ENCODE measurements at places on chromosomes 7 and 10.

DNA sequence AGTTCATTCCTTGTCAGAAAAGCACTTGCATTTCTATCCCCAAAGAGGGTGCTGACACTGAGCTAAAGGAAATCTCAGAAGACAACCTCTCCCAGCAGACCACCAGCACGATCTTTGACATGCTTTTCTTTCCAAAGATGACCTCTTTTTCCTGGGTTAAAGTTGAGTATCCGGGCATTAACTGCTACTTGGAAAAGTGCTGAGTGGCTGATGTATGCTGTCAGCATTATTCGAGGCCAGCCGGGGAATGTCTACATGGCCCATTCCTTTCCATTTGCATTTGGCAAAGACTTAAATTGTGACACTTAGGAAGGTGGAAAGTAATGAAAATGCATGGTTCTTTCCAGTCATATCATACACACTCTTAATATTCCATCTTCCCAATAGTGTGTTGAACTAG is 90.6 kb upstream of the SKAP2 start:
- DNase-seq, result no peak

DNA sequence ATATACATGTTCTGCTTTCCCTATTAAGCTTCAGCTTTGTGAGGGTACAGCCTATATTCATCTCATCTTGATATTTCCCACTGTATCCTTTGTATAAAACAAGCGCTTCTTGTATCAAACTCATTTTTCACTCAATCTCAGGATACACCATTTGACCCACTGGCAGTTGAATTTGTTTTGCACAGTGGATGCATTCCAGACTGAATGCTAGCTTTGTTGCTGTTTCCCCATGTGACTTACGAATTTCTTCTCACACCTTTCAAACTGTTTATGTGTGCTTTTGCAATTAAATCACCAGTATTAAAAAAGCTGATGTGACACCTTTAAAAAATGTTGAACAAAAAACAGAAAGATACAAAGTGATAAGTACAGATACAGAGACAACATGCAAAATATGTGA is 180.9 kb downstream of the ZNF438 start:
- no peak for DNase-seq

- DNase-seq, result no peak
Observed at GRCh38 chr7:39285256-39285655, 280.9 kb upstream of the YAE1 start.

- DNase-seq, result no peak
Observed at GRCh38 chr7:22717760-22718159, 9.2 kb upstream of the IL6 start.

- no peak for DNase-seq
Observed at GRCh38 chr7:29197916-29198315, 3.3 kb downstream of the CHN2 start.

GRCh38 chr7:151143261-151144015 is 24.1 kb downstream of the GBX1 start:
- no peak for DNase-seq

DNA sequence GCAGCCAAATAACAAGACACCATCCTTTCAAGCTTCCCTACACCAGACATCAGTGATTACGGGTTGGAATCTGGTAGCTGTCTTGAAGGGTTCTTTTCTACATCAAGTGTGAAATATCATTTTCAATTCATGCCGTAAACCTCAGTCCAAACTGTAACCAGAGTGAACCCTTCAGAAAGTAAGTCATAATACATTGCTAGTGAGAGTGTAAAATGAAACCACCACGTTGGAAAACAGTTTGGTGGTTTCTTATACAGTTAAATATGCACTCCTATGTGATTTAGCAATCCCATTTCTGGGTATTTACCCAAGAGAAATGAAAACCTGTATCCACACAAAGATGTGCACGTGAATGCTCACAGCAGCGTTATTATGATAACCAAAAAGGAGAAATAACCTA is 25.6 kb upstream of the ZC3HAV1L start:
- no peak for DNase-seq

- DNase-seq, result no peak
Observed at GRCh38 chr7:78222001-78222751, 423.6 kb downstream of the PHTF2 start.

- no peak for DNase-seq
Observed at GRCh38 chr10:99374526-99374925, 45.4 kb downstream of the CNNM1 start.

DNA sequence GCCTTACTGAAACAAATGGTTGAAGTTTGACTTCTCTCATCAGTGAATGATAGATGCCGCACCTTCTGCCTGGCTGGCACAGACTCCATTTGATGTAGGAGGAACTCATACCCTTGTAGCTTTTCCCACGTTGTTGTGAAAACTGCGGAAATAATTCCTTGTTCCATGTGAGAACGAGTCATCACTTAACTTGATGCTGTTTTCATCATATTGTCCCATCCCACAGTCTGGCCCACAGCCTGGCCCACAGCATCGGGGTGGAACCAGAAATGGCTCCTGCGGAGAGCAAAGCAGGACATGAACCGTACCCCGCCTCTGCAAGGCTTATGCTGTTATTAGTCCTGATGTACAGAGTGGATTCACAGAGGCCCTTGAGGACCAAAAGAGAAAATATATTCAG is 587.0 kb downstream of the SDK1 start:
- DNase-seq, result no peak

GRCh38 chr10:50394832-50395231 is 143.5 kb upstream of the ASAH2 start:
- DNase-seq, result no peak

DNA sequence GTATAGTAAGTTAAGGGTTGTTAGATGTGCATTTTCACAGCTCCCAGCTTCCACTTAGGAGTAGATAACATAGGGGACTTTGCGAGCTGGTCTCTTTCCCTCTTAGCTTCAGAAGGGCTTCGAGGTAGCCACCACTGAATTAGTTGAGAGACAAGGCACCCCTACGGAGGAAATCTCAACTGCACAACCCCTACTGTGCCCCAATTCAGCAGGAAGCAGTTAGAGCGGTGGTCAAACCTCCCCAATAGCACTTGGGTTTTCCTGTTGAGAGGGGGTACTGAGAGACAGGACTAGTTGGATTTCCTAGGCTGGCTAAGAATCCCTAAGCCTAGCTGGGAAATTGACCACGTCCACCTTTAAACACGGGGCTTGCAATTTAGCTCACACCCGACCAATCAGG is 1.1 kb upstream of the HERPUD2 start:
- DNase-seq, result no peak

DNA sequence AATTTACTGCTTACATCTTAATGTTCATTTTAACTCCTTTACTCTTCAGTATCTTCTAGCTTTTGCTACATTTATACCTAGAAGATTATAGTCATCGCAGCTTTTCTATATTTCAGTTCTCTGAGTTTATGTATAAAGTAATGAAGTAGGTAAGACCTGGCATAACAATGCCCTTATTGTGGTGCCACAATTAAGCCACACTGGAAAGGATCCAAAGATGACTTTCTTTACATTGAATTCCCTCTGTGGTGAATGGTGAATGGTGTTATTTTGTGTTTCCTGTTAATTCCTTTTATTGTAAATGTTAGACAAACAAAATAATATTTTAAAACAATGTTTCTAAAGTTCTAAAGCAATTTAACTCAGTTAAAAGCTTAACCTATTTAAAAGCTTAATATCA is 36.2 kb downstream of the SEMA3D start:
- no peak for DNase-seq

GRCh38 chr10:78515038-78515872 is 481.6 kb downstream of the RPS24 start:
- no peak for DNase-seq
